NAMALWA (cell line): ENCODE measurements at places on chromosomes 12 and 14.

GRCh38 chr12:64810831-64811230, 13.6 kb upstream of the TBC1D30 start:
- no peak for DNase-seq

GRCh38 chr12:39571351-39571750, 48.3 kb downstream of the ABCD2 start:
- DNase-seq, result no peak

DNA sequence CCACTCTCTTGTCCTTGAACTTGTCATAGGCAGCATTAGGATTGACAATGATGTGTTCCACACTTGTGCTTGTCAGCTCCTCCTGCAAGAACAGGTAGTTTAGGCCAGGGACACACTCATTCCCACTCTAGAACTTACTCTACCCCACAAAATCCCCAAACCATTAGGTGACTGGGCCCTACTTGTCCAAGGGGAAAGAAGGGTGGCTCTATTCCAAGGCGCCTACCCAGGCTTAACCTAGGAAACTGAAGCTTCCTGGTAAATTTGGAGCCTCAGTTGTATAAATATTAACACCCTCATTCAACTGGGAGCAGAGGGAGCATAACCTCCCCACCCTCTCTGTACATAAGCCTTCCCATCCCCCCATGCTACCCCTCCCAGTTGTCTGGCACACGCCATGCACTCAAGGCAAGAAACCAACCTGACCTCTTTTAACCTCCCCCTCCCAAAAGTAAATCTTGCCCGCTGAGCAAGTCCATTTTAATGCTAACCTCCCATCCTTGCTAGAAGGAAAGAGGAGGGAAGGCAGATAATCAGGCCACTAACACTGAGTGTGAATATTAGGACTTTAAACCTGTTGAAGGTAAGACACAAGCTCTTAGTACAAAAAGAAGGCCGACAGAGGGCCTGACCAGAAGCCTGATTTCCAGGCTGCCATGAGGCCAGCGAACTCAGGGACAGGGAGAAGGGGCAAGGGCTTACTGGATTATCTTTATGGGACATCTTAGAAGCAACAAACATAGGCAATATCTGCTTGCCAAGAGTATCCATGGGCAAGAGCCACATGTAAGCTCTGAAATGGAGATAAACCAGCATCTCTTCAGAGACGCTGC, 11.0 kb downstream of the DCTN2 start:
- DNase-seq, result no peak

GRCh38 chr12:131896080-131896810, 1.8 kb downstream of the ULK1 start:
- peak; percentile 69 for DNase-seq

- no peak for DNase-seq
These were observed 96.9 kb downstream of the AKAP6 start for GRCh38 chr14:32426028-32426427.

DNA sequence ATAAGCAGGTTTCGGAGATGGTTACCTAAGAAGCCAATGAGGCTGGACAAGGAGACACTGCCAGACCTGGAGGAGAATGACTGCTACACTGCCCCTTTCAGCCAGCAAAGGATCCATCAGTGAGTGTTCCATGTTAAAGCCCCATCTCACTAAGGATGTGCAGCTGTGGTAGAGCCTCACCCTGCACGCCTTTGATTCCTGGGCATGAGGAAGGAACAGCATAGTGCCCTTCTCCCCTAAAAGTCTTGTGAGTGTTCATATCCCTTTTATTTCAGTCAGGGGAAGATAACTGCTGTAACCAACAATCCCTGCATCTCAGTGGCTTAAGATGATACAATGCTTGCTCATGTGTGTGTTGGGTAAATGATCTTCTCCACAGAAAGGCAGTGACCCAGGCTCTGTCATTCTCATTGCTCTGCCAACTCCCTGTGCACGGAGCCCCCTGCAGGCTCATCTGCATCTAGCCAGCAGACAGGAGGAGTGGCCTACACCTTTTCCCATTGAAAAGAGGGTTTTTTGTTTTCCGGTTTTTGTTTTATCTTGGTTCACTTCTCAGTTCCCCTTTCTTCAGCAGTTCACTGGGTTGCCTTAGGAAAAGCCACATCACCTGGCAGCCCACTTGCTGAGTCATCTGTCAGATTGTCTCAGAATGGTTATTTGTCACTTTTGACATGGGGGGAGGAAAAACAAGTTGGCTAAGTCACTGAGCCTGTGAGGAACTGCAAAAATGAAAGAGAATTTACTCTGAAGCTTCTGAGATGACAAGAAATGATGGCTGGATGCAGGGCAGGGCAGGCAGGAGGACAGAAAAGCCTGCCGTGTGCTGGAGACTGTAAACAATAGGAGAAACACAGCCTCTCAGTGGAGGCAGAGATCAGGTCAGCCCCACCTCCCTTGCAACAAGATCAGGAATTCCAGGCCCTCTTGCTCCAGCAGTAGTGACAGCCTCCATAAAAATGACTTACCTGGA, 193.3 kb downstream of the ANO4 start:
- peak; percentile 55 for DNase-seq

GRCh38 chr12:109783965-109784244, 49.3 kb downstream of the TRPV4 start:
- no peak for DNase-seq

GRCh38 chr14:49483268-49483667, 102.9 kb downstream of the RPS29 start:
- no peak for DNase-seq

DNA sequence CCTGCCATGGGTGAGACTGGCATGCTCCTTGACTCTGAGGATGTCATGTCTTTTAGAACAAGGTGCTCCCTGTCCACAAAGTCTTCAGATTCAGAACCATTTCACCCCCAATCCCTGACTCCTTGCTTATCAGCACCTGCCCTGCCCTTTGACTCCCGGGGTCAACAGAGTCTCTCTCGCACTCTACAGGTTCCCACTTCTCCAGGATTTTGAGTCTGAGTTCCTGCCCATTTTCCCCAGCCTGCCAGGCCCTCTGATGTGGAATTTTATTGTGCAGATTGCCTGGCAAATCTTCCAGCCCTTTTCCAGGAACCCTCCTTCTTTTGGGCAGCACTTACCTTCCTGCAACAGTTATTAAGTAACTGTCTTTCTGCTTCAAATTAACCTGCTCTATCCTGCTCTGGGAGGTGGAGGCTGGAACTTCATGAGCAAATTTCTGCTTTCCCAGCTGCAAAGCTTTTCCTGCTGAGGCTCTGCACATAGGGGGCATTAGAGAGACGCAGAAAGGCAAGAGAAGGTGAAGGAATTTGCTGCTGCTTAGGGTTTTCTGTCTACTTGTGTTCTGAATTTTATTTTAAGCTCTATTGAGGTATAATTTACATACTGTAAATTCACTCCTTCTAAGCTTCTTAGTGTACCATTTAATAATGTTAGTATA, 259.1 kb downstream of the PCNX1 start:
- DNase-seq, result peak; percentile 14

DNA sequence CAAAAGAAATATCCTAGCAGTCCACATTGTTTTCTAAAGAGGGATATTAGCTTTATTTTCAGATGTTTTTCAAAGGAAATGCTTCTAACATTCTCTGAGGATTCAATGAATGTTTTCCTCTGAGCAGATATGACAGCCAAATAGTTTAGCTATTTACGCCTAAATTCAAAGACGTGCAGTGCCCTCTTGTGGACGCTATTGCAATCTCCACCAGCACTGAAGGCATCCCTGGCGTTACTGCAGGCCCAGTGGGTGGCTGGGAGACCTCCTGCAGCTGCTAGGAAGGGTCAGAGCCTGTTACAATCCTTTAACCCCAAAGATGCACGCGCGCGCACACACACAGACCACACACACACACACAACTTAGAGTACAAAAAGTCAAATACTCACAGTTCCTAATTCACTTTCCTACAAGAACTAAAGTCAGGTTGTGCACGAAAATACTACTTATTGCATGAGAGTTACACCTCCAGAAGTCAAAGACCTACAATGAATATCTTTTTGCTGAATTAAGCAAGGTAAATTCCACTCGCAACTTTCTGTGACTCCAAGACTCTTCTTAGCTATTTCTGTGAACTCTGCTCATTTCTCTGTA, 589.3 kb upstream of the TMEM132C start:
- DNase-seq, result peak; percentile 74

GRCh38 chr12:26378711-26379110, 183.3 kb downstream of the SSPN start:
- no peak for DNase-seq

DNA sequence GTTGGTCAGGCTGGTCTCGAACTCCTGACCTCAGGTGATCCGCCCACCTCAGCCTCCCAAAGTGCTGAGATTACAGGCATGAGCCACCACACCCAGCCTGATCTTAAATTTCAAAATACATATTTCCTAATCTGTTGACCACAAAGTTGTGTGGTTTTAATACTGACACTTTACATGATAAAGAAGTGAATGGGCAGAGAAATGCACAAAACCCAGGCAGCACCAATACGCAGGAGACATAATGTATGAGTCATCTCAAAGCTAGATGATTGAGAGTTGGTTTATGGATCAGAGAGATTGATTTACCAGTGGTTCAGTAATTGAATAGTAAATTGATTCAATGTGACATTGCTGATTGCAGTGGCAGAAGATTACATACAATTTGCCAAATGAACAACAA, 19.2 kb upstream of the PPP2R5E start:
- no peak for DNase-seq

DNA sequence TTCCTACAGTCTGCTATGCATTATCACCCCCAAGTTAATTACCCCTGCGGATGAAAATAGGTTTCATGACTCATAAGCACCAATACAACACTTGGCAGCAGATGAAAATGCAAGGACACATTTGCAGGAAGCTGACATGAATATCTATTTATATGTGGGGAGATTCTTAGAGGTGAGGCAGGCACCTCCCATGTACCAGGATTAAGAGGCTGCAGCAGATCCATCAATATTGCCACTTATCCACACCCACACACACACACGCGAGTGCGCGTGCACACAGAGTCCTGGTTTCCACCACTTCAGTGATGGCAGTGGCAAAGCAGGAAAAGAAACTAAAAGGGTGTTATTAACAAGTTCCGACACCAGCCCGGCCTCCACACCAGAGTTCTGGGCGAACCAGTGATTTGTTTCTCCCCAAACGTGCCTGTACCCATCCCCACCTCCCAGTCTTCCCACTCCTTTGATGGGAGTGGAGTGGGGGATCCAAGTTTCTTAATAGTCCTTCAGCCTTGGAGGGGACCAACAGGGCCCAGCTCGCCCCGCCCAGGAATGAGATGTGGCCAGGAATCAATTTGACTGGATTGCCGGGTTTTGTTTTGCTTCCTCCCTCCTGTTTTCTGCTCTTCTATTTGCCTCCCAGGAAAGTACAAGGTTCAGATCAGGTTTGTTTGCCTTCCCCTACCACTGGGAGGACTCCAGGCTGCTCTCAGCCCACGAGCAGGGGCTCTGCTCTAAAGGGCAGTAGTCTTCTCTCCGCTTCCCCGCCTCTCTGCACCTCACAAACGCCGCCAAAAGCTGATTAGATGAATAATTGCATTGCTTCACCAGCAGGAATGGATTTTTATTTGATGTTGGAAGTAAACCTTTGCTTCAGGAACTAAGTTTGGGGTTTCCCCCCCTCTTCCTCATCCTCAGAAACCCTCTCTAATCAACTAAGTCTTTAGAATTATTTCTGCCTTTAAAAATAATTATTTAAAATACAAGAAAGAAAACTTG, 5.2 kb downstream of the IRF2BPL start:
- no peak for DNase-seq

DNA sequence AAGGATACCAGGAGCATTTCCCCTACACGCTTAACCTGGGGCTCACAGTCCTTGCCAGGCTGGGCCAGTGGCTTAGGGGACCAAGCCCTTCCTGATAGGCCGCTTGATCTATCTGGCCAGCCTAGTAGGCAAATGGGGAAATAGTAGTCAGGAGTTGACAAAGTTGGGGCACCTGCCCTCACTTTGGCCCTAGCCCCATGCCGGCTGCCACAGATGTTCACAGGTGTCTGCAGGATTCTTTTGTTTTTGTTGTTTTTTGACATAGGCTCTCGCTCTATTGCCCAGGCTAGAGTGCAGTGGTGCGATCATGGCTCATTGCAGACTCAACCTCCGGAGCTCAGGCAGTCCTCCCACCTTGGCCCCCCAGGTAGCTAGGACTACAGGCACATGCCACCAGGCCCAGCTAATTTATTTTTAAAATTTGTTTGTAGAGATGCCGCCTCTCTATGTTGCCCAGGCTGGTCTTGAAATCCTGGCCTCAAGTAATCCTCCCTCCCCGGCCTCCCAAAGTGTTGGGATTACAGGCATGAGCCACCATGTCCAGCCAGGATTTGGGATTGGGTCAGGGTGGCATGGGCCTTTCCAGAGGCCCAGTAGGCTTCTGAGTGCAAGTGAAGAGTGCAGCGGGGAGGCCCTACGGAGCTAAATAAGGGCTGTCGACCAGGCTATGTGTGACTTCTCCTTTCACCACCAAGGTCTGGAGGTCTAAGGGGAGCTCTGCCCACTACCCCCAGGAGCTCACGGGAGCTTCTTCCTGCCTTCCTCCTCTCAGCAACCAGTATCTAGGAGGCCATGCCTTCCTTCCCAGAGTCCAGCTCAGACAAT, 15.5 kb upstream of the HDAC7 start:
- peak; percentile 59 for DNase-seq

- no peak for DNase-seq
These were observed 22.5 kb upstream of the BICD1 start for GRCh38 chr12:32084017-32084688.

DNA sequence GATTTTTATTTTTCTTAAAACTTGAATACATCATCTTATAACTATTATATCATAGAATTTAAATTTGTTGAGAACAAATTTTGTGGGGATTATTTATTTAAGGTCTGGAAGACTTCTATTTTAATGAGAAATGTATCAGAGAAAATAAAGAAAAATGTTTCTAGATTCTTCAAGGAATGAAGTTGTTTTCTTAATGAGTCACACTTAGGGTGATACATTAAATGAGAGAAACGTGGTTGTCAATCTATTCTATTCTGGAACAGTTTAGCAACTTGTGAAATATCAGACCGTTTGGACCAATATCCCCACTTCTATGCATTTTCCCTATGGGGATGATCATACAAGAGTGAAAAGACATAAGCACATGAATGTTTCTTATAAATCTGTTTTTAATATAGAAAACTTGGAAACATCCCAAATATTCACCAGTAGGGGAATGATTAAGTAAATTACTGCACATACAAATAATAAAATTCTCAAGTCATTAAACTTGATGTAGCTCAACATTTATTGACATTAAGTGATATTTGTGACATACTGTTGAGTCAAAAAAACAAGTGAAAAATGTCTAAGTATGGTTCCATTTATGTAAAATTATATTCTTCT, 88.5 kb downstream of the E2F7 start:
- no peak for DNase-seq

DNA sequence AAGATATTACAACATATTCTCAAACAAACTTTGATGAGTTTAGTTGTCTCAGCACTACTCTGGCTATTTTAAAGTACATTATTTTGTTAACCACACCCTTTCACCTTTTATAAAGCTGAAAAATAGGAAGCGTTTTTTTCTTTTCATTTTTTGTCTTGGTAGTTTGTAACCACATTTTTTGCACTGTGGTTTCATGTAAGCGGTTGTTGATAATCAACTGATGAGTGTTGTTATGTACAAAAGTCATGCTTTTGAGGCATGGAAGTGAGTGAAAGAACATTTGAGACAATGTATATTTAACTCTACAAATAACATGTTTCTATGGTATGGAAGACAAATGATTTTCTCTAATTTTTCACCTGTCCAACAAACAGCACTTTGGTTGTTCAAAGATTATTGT, 52.1 kb upstream of the ATP2B1 start:
- no peak for DNase-seq
